ENCODE measurements at places on chromosomes 16 and 17.

DNA sequence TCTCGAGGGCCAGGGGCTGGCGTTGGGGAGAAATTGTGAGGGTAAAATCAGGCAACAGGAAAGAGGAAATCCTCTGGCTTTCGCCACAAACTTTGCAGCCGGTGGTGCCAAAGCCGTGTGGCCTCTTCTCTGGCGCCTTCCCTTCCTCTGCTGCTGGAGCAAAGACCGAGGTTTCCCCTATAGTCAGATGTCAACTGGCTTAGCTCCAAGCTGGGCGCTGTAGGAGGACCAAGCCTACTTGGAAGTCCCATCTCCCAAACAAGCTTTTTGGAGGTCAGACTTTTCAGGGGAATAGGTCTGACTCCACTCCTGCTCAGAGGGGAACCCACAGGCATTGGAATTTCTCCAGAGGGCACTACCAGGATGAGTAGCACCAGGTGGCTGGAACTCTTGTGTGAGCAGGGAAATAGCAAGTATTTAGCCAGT is 5.0 kb downstream of the IGFBP4 start:
- no peak for DNase-seq

DNA sequence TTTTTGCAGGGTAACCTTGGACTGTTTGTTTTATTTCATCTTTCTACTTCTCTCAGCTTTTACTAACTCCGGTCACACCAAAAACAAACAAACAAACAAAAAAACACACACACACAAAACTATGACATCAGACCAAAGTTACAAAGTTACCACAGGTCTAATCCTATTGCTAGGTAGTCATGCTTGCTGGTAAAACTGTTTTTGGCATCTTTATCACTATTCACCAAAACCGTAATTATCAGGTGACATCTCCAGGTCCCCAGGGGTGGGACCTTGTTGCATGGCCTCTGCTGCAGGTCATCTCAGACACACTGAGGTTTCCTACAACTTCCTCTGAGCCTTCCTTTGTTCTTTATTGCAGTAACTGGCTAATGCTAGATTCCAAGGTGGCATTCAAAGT is 162.3 kb downstream of the ABCA8 start:
- no peak for DNase-seq

GRCh38 chr16:55754056-55754455 is 78.8 kb downstream of the CES1 start:
- DNase-seq = no peak

DNA sequence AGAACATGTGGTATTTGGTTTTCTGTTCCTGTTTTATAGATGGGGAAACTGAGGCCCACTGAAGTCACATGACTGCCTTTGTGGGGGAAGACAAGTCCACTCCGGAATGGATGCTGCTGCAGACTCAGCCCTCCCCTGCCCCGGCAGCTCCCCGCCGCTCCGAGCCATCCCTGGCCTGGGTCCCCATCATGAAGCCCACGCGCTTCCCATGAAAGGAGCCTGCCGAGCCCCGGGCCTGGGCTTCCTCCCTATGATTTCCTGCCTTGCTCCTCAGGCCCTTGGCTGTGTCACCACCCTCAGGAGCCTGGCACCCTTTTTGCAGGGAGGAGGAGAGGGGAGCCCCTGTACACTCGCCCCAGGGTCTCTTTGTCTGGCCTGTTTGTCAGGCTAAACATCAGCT is 125.3 kb upstream of the FOXF1 start:
- no peak for DNase-seq

DNA sequence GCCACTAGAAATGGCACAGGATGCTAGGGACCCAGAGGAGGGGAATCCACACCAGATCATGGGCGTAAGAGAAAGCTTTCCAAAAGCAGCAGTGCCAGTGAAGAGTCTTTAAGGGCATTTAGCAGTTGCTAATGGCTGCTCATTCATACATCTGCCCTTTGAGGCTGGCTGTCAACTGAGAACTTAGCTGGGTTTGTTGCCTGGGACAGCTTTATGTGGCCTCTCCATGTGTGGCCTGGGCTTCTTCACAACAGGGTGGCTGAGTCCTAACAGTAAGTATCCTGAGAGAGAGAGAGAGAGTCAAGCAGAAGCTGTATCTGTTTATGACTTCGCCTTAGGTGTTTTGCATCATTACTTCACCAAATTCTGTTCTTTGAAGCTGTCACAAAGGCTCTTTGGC is 286.1 kb upstream of the KCNJ16 start:
- no peak for DNase-seq

Measured in BE2C (cell line).